ENCODE measurements at places on chromosomes 16 and 17.

DNA sequence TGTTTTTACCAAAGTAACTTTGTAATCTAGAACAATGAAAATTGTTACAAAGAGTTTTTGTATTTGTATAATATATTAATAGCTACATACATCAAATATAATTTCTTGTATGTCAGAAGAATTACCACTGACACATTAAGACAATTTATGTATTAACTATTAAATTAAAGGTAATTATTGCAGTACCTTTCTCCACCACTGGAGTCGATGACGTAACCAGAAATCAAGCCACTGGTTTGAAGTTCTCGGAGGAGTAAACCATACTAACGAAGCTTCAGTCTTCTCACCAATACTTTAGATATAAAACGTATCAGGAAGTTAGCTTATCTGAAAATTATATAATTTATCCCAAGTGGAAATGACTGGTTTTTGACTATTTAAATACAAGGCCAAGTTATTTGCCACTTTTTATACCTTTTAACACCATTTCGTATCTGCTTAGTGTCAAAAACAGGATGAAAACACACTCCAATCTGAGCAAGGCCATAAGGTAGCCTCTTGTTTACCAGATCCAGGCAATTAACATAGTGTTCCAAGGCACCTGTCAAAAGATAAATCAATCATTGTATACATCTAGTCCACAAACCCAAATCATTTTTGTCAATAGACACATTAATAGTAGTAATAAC, 4.3 kb downstream of the POLG2 start:
- no peak for DNase-seq

DNA sequence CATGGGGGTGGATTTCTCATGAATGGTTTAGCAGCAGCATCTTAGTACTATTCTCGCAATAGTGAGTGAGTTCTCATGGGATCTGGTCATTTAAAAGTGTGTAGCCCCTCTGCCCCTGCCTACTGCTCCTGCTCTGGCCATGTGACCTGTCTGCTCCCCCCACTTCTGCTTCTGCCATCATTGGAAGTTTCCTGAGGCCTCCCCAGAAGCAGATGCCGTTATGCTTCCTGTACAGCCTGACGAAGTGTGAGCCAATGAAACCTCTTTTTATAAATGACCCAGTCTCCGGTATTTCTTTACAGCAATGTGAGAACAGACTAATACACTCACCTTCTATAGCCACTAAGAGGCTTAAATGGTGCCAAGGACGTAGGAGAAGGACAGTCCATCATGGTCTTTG, 51.5 kb downstream of the NOL11 start:
- no peak for DNase-seq

- DNase-seq: no peak
Observed at GRCh38 chr17:50905460-50905803, 39.3 kb upstream of the TOB1 start.

- no peak for DNase-seq
Observed at GRCh38 chr17:28585851-28586250, 9.2 kb upstream of the ALDOC start.

- no peak for DNase-seq
Observed at GRCh38 chr17:38693700-38694329, 11.3 kb upstream of the MLLT6 start.

- no peak for DNase-seq
Observed at GRCh38 chr17:38590988-38591758, 14.6 kb downstream of the SRCIN1 start.

DNA sequence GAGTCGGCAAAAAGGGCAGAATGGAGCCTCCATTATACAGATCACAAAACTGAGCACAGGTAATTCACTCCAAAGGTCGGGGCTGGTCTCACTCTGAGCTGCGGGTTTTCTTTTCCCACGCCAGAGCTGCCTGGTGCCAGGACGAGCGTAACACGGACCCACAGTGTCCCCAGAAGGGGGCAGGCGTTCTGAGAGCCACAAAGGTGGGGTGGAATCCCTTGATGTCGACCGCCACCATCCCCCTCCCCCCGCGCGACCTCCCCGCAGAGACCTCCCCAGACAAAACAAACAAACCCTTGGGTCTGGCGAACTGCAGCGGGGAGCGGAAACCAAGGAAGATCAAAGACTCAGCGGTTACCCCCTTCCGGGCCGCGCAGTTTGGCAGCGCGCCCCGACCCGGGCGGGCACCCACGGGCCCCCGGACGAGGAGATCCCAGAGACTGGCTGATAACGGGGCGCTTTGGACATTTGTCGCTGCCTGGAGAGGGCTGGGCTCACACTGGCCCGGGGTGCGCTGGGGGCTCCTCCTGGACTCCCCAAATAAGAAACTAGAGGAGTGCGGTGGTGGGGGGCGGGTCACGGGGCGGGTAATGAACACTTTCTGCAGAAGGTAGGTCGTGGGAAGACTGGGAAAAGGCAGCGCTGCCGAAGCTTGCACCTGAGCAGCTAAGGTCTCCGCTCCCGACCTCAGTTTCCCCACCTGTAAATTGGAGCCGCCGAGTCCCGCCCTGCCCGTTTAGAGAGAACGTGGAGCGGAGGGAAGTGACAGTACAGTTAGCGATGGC, 664 bp upstream of the NKD1 start:
- DNase-seq: peak; percentile 27

GRCh38 chr16:81142864-81143263, 46.7 kb upstream of the GCSH start:
- DNase-seq: no peak

- no peak for DNase-seq
Observed at GRCh38 chr17:27918498-27918897, 25.3 kb upstream of the LYRM9 start.

DNA sequence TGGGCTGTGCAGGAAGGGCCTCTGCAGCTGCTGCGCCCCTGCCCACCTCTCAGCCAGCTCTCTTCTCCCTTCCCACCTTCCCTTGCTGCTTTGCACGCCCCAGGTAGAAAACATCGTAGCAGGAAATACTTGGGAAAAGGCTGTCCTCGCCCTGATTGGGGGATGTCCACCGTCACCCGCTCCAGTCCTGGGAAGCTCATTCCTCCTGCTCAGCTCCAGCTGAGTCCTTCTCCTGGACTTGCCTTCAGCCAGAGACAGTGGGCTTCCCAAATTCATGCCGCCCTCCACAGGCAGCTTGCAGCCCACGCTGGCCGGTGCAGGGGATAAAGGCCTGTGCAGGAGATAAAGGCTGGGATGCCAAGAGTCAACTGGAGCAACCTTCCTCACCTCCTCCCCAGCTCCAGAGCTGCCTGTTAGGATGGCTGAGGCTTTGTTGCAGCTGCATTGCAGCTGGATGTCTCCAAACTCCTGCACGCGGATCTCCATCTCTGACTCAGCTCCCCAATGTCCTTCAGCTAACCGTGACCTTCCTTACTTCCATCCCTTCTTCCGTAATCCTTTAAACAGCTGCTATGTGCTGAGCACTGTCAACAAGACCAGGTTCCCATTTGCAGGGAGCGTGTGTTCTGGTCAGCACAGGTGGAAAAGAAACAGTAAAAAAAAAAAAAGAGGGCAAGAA, 402.0 kb upstream of the TNRC6C start:
- DNase-seq: no peak

- no peak for DNase-seq
Observed at GRCh38 chr16:87657621-87658192, 55.4 kb downstream of the JPH3 start.

DNA sequence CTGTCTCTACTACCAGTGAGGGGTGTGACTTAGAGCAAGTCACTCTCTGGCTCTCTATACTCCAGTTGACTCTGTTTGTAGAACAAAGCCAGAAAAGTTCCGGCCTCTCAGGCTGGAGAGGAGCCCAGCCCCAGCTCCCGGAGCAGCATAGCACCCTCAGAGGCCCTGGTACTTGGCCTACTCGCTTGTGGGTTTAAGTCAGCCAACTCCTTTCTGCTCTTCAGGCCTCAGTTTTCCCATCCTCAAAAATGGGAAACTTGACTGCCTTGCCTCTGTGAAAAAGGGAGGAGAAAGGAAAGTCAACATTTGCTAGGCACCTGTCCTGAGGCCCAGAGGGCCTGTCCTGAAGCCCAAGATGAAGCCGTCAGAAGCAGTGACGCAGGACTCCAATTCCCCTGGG, 1.1 kb downstream of the CHST6 start:
- DNase-seq: no peak

- no peak for DNase-seq
Observed at GRCh38 chr16:57883953-57884654, 81.8 kb upstream of the KIFC3 start.

Data from stimulated activated CD8-positive, alpha-beta memory T cell treated with anti-CD3 and anti-CD28 coated beads, Interleukin-7, amount 100 ng/mL, for 24 hours (primary cell).